ENCODE measurements at places on chromosomes 1 and 21.

DNA sequence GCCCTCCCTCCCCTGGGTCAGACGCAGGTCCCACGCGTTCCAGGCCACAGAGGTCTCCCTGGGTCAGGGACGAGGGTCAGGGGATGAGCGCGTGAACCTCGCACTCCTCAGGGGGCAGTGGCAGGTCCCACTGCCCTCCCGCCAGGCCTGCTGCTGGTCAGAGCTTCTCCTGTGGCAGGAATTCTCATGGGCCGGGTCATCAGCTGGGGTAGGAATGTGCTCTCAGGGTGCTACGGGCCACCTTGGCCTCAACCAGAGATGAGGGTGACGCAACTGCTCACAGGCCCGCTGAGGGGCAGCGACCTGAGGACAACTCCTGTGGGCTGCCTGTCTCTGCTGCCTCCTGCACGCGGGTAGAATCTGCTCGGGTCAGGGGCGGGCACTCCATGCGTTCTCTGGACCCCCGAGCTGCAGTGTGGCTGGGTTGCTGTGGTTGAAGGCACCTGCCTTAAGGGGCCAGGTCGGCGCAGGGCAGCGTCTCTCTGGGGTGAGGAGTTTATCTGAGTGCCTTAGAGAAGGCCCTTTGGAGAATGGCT lies 128.8 kb downstream of the PRDM16 start:
- DNase-seq: no peak

GRCh38 chr1:227828786-227829185 lies 13.3 kb downstream of the PRSS38 start:
- DNase-seq: no peak

DNA sequence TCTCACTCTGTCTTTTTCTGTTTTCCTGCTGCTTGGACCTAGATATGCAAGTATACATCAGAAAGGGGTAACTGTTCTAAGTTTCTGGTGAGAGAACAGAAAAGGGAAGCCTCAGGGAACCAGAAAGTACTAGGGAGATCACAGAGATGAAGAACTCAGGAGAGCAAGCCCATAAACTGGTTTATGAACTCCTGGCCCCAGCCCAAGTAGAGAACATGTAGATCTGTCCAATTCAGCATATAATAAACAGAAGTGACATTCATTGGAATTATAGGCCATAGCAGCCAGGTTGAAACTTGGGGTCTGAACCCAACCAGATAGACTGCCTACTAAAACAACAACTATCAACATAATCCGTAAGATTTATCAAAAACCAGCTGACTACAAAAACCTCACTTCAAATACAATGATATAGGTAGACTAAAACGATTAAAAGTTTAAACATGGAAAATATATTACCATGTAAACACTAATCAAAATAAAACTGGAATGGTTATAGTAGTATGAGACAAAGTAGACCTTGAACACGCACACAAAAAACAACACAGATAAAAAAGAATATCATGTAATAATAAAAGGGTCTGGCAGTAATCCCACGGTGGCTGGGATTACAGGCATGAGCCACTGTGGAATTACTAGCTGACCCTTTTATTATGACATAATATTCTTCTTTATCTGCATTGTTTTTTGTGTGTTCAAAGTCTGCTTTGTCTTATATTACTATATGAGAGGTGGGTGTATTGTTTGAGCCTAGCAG lies 65.0 kb downstream of the ZSWIM5 start:
- DNase-seq: no peak

- DNase-seq: no peak
Measured at GRCh38 chr1:206082831-206083695, 30.1 kb downstream of the RHEX start.

- DNase-seq: no peak
Measured at GRCh38 chr1:10046356-10047085, 13.8 kb downstream of the UBE4B start.

DNA sequence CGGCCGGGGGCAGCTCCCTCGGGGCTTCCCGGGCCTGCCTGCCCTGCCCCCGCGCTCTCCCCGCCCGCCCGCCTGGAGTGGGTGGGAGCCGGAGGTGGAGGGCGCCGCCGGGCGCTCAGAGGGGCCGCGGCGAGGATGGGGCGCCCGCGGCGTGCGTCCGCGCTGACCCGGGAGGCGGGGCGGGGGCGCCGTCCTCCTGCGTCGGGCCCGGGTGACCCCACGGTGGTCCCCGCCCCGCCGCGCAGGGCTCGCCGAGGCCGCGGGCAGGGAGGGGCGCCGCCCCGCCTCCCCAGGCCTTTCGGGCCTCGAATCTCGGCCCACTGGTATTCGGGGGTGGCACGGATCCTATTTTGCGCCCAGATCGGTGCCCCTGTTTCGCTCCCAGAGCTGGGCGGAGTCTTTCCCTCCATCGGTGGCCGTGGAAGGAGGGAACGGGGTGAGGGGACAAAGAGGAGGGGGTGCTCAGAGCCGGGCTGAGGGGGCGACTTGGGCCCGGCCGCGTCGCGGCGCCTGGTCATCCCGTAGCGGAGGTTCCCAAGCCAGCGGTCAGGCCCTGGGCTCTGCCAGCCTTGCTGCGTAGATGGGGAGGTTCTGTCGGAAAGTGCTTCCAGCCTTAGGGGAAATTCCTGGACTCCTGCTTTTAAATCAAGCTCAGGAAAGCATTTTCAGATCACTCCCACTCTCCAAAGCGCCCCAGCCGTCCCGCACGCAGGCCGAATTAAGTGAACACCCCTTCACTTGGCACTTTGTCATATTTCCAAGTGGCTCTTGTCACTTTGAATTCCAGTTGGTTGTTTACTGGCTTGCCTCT lies 545 bp downstream of the PATJ start:
- no peak for DNase-seq

- DNase-seq: no peak
Measured at GRCh38 chr1:117605164-117605773, 579 bp upstream of the TENT5C start.

- no peak for DNase-seq
Measured at GRCh38 chr1:175499595-175500382, 243.6 kb downstream of the TNR start.

DNA sequence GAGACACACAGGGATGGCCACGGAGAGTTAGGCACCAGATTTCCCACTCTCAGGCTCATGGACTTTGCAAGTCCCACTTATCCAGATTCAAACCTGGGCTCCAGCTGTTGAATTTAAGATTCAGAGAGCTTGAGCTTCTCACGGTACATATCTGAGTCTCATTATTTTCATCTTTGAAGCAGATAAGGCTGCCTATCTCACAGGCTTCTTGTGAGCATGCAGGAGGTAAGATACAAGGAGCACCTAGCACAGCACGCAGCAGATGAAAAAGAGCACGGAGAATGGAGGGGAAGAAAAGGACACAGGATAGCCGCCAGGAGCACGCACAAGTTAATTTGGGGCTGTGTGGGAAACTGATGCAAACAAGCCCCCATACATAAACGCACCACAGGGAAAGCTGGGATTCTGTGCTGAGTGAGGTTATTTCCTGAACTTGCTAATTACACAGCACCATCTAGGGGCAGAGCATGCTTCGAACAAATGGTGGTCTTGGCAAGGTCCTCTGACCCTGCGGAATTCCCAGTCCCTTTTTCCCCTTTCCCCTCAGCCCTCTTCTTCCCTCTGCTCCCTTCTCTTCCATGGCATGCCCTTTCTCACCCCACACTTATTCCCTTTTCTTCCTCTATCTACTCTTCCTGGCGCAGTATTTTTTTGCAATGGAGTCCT lies 134.7 kb upstream of the VANGL1 start:
- no peak for DNase-seq

GRCh38 chr1:227134686-227135314 lies 183.5 kb downstream of the CDC42BPA start:
- DNase-seq: no peak

DNA sequence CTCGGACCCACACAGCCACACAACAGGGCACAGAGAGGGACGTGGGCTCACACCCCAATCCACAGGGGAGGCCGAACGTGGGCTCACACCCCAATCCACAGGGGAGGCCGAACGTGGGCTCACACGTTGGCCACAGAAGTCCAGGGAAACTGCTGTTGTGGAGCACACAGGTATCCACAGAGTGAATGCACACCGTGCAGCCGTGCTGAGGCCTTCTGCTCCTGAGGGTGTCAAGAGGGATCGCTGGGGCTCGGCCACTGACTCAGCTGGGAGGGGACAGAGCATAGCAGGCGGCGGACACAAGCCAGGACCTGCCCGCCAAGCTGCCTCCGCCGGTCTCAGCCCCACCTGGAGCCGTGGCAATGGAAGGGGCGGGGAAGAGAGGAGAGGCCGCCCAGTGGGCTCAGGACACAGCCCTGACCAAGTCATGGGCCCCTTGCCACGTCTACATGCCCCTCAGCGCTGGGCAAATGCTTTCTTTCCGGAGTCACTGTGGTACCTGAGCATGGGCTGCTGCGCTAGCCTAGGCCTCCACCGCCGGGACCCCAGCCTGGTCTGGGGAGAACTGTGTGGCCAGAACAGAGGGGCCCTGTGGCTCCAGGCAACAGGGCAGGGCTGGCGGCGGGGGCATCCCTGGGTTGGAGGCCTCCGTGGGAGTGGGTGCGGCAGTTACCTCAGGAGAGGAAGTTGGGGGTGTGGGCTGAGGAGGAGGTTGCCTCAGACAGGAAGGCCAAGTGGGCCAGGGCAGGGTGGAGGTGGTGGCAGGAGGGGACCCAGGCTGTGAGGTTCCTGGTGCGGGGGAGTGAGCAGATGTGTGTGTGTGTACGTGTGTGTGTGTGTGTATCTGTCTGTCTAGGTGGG lies 1.2 kb downstream of the SYTL1 start:
- DNase-seq: peak; percentile 68

DNA sequence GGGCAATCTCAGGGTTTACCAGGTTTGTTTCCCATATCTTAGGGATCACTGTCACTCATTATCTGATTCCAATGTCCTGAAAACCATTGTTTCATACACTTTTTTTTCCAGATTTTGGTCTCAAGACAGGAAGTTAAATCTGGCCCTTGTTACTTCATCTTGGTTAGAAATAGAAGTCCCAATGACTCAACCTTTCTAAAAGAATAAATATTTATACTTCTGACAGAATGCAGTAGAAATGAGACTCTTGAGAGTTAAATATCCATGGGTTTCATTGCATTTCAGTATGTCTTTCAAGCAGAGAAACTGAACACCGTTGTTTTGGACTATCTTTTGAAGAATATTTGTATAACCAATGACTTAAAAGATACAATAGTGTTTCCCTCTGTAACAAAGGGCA lies 19.8 kb upstream of the VCAM1 start:
- no peak for DNase-seq

DNA sequence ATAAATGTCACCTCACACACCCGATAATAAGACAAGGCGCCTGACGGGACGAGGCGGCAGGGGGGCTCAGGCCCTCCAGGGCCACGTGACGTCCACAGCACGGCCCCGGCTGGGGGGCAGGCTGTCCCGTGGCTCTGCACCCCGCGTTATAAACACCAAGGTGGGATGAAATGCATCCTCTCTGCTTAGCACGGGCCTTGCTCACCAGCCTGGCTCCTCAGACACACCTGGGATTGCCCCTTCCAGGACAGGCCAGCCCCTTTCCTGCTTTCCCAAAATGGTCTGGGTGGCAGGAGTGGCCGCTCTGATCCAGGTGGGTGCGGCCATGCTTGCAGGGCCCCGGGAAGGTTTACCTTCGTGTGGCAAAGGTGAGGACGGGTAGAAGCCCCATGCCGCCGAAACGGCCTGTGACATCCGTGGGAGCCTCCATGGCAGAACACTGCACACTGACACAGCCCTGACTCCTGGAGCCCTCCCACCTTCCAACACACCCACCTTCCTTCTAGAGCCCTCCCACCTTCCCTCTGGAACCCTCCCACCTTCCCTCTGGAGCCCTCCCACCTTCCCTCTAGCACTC lies 35.9 kb downstream of the SLC19A1 start:
- no peak for DNase-seq

DNA sequence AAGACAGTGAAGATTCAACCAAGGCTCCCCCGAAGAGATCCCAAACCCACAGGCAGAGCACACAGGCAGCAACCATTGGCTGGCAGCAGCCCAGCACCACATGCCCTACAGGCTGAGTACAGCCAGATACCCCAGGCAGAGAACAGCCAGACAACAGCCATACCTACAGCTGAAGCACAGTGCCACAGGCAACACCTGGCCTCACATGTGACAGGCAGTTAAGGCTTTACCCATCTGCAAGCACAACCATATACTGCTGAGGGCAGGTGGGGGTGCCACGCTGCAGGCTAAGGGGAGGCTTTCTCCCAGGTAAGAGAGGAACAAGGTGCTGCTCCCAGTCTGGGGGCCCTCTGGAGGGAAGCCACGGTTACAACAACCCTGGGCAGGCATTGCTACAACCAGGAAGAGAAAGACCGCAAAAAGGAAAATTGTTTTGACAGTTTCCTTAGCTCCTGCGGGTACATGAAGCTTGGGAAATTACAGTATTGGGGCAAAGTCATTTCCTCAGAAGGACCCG lies 12.3 kb downstream of the CHIT1 start:
- DNase-seq: no peak

GRCh38 chr1:52210044-52210443 lies 68.2 kb downstream of the ZFYVE9 start:
- no peak for DNase-seq

DNA sequence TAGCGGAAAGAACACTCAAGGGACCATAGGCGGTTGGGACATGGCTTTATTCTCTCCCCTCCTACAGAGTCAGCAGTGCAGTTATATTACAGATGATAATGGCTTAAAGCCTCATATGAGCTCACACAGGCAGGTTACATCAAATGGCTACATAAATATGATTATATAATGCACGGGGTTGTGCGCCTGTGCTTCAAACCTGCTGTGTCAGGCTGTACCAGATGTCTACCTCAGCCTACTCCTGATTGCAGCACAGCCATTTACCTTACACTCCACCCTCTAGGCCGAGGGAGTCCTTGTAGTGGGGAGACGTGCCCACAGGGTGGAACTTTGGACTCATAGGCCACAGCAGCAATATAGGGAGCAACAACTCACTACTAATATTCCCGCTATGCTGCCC lies 16.4 kb upstream of the TBX19 start:
- DNase-seq: no peak

DNA sequence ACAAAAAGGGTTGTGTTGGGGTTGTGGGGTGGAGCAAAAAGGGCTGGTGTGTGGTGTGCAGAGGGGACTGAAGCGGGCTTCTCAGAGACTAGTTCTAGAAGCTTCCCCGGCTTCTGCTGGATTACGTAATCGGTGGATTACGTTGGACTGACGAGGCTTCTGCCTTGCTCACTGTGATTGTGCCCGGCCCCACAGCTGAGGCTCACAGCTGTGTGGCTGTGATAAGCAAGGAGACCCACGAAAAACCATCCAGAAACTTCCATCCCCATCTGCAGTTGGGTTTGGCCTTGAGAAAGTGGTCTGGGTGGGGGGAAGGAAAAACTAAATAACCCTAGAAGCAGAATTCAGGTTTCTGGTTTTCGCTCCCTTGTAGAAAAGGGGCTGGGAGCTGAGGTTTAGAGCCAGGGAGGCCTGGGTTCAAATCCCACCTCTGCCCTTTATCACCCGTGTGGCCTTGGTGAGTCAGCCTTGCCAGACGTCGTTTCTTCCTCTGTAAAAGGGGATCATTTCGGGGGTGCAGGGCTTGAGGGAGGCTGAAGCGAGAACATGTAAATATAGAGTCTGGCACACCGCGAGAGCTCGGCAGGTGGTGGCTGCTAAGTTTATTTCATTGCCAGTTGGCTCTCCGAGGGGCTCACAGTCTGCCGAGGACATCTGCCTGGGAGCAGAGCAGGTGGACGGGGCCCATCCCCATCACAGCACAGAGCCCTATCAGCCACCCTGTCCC lies 30.4 kb upstream of the DISP3 start:
- DNase-seq: no peak

GRCh38 chr1:152960452-152961044 lies 9.9 kb upstream of the SPRR4 start:
- no peak for DNase-seq

- no peak for DNase-seq
Measured at GRCh38 chr21:44984428-44984791, 44.6 kb downstream of the SLX9 start.

- DNase-seq: no peak
Measured at GRCh38 chr1:200660719-200661118, 9.0 kb downstream of the DDX59 start.

GRCh38 chr1:159829822-159830465 lies 3.3 kb downstream of the SLAMF8 start:
- DNase-seq: no peak

Data from activated naive CD8-positive, alpha-beta T cell treated with anti-CD3 and anti-CD28 coated beads for 36 hours (primary cell).